ENCODE measurements at places on chromosomes 2 and 18. TPM values are rescaled to one million over a fixed set of nuclear protein-coding genes. Genes with fewer than 3 reads are reported as not detected.

GRCh38 chr2:167946441-167946841 lies 301.0 kb downstream of the STK39 start:
- no peak for DNase-seq

DNA sequence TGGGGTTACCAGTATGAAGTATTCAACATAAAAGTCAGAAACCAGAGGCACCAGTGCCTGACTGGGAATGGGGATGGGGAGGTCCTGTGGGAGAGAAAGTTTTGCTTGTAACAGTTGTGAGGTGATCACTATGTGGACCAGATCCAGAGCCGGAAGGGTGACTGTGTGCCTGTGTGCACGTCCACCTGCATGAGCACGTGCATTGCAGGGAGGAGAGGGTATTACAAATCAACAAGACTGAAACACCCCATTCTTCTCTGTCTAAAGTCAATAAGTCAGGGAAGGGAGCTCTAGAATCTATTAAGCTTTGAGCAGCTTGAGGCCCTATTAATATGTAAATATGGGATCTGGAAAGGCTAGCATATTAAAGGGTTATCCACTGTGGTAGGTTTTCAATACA lies 241.0 kb upstream of the ACVR2A start:
- no peak for DNase-seq

DNA sequence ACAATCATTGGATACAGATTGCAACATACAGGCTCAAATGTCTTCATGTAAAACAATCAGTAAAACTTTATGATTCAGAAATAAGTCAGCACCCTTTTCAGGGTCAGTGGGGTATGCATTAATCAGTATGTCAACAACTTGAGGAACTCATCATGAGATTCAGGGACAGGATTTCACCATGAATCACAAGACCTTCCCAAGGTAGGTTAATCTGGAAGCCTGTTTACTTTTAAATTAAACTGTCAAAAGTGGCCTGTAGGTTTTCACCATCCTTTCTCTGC lies 104.8 kb downstream of the SP100 start:
- no peak for DNase-seq

GRCh38 chr2:72423756-72424155 lies 276.1 kb upstream of the CYP26B1 start:
- DNase-seq = no peak

GRCh38 chr2:198692907-198693510 lies 764.7 kb downstream of the SATB2 start:
- no peak for DNase-seq

DNA sequence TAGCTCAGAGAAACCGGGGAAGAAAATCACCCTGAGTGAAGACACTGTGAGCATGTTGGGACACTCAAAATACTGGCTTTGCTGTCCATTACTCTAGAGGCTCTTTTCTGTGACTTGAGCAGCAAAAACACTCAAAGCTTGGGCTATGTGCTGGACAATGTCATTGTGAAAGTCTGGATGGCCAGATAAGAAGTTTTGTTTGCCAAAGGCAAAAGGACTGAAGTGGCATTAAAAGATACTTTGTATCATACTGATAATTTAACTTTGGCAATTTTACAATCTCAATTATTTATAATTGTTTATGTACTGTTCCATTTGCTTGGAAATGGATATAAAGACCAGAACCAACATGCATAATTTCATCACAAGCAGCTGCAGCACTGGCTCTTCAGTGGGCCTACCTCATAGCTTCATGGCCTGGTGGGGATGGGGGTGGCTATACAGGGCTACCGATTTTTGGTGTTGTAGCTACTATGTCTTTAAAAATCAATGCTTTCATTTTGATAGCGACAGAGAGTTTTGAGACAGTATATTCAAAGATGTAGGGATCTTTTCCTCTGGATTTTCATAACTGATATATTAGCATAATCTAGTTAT lies 51.1 kb downstream of the RBKS start:
- no peak for DNase-seq

DNA sequence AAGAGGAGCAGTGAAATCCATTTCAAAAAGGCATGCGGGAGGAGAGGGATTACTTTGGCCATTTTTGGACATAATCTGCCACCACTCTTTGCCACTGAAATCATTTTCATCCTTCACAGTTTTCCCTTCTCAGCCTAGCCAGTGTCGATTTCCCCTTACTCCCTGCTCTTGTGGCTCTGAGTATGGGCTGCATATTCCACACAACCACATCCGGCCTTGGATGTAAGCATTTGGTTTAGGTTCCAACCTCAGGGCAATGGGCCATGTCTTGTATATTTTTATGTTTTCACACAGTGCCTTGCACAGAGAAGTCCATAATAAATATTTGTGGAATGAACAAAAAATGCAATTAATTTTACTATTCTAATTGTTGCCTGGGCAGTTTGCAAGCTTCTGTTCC lies 7.7 kb upstream of the SERPINE2 start:
- no peak for DNase-seq

DNA sequence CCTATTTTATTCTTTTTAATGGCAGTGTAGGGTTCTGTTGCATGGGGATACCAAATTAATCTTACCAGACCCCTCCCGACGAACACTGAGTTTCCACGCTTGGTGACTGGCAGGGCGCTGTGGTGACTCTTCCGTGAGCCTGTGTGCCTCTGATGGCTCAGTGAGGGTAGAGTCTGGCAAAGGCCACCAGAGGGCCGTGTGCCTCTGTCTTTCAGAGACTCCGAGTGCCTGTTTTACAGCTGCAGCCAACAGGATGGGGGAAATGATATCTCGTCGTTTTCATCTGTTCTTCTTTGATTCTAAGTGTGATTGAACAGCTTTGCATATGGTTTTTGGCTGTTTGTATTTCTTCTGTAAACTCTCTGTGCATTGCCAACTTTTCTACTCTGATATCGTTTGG lies 99.8 kb downstream of the ZNF236 start:
- peak; percentile 66 for DNase-seq

- no peak for DNase-seq
Measured at GRCh38 chr18:57518533-57518932, 68.0 kb downstream of the FECH start.

- DNase-seq = no peak
Measured at GRCh38 chr2:232315923-232316299, 62.6 kb upstream of the ALPP start.

DNA sequence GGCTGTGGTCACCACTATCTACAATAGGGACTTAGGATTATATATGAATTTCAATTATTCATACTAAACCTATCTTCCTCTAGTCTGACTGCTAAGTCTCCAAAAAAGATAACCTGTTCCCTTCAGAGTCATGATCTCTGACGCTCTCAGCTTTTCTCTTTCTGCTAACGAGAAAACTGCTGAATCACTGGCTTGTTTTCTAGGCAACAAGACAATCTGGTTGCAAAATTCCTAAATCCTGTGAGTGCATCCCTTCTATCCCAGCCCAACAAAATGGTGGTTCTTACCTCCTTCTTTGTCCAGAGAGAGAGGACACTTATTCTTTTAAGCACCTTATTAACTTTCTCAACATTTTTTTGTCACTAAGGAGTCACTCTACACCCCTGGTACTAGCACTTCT lies 312.3 kb upstream of the PKDCC start:
- no peak for DNase-seq

DNA sequence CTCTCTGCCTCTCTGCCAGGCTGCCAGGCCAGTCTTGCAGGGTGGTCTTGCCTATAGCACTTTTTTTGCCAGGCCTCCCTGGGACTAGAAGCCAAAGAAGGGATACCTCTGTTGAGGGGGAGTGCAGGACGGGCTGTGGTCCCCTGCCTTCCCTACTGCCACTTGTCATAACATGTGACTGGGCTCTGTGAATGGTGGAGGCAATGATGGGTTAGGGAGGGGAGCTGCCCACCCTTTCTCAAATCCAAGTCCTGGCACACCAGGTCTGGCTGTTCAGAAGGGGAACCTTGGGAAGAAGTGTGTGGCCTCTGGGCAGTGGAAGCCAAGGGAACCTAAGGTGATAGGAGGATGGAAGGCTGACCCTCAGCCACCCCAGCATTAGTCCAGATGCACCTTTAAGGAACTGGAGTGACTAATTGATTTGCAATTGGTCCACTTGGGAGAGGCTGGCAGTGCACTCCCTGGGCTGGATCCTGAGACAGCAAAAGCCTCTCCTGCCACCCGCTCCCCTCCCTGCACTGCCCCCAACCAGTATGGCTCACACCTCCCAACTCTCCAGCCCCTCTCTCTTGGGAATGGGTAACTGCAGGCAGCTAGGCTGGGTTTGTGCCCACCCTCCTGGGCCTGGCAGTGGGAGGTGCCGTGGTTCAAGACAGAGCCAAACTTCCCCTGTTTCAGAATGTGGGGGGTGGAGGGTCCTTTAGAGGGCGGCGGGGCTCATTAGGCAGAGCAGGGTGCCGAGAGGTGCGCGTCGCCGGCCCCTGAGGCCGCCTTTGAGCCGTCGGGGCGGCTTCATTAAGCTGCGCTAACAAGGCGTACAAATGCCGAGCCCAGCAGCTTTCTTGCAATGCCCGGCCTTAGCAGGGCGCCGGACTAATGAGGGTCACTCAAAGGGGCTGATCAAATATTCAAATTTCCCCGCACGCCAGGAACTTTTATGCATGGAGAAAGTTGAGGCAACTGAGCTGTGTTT lies 4.5 kb upstream of the SIX3 start:
- DNase-seq = no peak

DNA sequence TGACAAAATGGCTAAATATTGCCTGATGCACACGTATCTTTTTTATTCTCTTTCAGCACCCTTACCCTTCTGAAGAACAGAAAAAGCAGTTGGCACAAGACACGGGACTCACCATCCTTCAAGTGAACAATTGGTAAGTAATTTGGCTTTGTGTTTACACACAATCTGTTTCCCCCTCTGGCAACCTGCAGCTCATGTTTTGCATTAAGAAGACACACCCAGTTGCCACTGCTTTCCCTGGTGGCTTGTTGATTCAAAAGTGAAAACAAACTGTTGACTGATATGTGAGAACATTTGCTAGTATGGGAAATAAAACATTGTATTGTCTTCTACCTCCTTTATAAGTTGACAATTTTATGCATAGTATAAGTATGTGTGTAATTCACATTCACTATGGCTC lies 113.0 kb downstream of the MEIS1 start:
- DNase-seq = no peak

DNA sequence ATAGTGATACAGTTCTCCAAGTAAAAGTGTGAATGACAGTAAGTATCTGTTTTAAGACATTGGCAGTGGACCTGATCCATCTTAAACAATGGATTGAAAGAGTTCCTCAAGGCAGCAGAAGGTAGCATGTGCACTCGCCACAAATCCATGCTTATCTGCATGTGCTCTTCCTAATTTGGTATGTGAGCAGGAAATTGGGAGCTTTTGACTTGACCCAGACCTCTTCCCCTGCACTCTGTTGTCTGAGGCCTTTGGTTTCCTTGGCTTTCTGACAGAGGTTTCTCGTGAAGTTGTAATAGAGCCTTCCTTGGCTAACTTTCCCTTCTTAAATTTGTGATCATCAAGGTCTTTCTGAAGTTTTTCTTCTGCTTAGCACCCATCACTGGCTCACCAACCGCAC lies 114.1 kb downstream of the WDSUB1 start:
- no peak for DNase-seq

DNA sequence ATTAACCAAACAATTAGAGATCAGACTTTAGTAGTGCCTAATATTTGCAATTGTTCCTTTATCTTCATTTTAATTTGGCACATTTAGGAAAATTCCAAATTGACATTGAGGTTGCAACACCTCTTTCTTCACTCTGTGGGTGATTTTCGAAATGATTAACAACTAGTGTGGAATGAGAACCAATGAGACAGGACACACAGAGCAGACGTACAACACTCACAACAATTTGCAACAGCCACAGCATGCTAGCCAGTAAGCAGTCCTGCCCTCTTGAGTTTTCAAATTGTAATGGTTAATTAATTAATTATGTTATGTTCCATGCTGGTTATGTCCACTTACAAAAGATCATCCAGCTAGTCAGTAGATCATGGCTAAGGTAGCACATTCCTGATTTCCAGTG lies 339.3 kb downstream of the LRP1B start:
- no peak for DNase-seq

GRCh38 chr18:63686871-63687270 lies 15.9 kb upstream of the SERPINB11 start:
- no peak for DNase-seq

GRCh38 chr2:70686577-70687460 lies 81.2 kb downstream of the ADD2 start:
- DNase-seq = no peak

DNA sequence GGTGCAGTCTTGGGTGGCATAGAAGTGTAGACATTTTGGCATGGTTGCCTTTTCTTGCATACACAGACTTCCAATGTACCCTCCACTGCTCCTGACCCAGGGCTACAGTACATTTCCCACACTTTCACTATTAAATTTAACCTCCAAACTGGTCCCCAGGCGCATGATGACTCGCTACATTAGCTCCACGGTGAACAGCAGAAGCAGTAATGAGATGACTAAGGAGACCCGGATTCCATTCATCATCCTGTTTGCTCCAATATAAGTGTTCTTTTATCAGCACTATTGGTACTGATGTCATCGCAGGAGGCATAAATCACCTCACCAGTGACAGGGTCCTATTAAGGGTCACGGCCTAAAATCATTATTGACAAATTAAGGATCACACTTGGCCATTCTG lies 316.5 kb downstream of the EN1 start:
- no peak for DNase-seq

GRCh38 chr2:85156153-85156552 lies 23.0 kb downstream of the TCF7L1 start:
- DNase-seq = peak; percentile 52

GRCh38 chr2:878245-878930 lies 72.3 kb upstream of the SNTG2 start:
- no peak for DNase-seq

The CCNYL1 gene
- 47.3 TPM for total RNA-seq

The RPRM gene
- not detected for total RNA-seq

The CD8A gene
- not detected for total RNA-seq

The DNAJC5G gene
- 0.77 TPM for total RNA-seq

The SETBP1 gene
- 4.2 TPM for total RNA-seq

The PJVK gene
- 1.4 TPM for total RNA-seq

The LYG2 gene
- total RNA-seq = not detected

The LAMA1 gene
- not detected for total RNA-seq

The CRYBA2 gene
- total RNA-seq = not detected

The PDE1A gene
- 0.83 TPM for total RNA-seq

The SKA1 gene
- 23.9 TPM for total RNA-seq

The YWHAQ gene
- 456 TPM for total RNA-seq

The PDCL3 gene
- total RNA-seq = 32.3 TPM

Measured in endothelial cell of umbilical vein (primary cell).